ENCODE measurements at places on chromosomes 7 and 10. TPM values are rescaled to one million over a fixed set of nuclear protein-coding genes. Genes with fewer than 3 reads are reported as not detected.

DNA sequence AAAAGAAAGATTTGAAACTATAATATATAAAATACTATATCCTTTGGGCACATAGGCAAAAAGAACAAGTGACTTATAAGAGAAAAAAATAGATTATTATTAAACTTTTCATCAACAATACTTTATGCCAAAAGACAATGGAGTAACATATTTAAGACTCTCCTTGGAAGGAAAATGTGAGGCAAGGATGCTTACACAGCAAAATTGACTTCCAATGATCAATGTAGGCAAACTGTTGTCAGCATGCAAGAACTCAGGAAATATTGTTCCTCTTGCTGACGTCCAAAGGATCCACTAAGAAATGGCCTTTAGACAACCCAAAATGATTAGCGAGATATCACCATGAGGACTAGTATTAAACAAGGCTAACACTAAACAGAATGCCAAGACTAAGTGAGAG, 22.9 kb upstream of the LMOD2 start:
- DNase-seq = no peak

DNA sequence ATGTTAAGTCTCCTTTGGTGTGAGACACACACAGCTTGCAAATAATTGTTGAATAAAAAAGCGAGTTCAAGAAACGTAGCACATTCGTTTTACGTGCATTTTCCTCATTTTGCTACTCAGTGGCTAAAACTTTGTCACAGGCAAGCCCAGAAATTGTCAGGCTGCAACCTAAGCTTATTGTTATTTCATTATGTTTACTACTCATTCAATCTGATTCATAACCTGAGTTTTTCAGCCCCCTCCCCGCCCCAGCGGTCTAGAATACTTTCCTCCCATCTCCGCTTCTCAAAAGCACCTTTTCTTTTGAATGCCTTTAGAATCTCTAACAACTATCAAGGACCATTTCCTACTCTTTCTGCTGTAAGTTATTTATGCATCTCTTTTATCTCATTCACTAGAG, 1.1 kb downstream of the FAM133B start:
- DNase-seq = no peak

DNA sequence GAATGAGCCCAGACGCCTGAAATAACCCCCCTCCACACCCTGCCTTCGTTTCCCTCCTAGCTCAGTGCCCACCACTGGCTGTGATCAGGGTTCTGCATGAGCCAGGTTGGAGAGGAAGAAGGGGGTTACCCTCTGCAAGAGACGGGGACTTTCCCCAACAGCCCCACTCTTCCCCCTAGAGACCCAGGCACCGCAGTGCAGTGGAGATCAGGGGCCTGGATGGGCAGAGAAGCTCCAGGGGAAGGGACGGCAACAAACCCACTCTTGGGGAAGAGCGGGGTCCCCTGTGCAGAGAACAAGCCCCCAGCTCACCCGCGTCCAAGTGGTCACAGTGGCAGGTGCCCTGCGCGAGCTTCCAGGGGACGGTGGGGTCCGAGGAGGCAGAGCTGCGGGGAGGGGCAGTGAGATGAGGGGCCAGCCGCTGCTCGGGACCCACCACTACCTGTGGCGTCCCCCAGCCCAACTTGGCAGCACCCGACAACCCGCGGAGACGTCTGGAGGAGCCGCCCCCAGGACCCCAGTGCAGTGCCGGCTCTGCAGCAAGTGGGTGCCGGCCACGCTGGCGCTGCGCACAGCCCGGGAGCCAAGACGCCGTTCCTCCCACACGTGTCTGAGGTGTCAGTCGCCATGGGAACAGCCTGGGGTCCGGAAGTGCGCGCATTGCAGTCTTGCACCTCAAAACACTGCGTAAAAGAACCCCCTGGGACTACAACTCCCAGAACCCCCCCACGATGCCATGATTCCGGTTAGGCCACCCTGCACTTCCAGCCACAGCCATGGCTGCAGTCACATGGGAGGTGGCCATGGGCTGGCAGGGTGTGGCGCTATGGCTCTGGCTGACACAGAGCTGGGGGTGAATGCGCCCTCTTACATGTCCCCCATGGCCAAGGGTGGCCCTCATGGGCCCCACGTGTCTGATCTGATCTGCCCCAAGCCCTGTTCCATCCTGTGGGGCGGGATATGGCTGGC, 45.8 kb upstream of the WIPI2 start:
- no peak for DNase-seq

DNA sequence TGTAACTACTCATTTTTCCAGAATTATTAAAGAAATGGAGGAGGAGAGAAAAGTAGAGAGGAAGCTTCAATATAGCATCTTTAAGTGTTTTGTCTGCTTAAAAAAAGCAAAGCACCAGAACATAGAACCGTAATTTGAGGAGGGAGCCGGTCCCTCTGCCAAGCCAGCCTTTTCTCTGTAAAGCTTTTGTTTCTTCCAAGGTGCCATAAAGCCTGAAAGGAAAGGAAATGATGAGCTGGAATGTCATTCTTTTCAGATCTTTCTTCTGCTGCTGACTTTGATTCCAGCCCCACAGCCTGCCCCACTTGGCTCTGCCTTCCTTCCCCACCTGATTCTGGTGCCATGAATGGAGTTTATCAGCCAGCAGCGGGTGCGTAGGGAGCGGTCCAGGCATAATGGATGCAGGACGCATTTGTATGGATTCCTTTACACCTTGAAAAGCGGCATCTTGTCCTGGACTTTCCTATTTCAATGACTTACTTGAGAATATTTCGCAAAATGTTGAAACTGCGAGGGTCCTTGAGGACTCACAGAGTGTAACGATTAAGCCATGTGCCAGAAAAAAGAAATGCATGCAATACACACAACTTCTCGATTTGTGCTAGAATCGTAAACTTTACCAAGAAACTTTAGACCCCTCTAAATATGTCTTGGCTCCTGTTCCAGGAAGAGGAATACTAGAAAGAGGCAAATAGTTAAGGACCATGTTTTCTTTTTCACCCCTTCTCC, 569.5 kb upstream of the MGMT start:
- no peak for DNase-seq

DNA sequence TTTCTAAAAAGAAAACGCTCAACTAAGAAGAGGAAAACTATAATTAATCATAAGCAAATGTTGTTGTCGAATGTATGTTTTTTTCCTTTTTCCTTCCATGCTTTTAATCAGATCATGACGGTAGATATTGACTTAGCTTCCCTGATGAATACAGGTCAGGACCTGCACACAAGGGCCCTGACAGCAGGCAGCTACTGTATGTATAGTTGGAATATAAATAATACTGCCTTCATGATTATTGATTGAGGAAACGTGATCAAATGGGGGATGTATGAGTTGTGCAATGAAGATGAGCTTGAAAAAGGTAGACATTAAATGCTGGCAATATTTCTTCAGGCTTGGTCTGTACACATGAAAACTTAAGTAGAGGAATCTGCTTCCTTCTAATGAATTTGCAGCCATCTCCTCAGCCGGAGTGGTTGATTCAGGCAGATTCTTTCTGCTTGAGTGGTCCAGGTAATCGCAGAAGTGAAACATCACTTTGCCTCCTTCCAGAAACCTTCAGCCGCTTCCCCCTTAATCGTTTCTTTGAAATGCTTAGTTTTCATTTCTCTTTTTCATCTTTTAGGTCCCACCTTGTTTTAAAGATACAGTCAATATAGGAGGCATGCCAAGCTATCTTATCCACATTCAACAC, 656.5 kb downstream of the SDK1 start:
- DNase-seq = no peak

- no peak for DNase-seq
Measured at GRCh38 chr10:26773633-26774032, 76.1 kb downstream of the PDSS1 start.

DNA sequence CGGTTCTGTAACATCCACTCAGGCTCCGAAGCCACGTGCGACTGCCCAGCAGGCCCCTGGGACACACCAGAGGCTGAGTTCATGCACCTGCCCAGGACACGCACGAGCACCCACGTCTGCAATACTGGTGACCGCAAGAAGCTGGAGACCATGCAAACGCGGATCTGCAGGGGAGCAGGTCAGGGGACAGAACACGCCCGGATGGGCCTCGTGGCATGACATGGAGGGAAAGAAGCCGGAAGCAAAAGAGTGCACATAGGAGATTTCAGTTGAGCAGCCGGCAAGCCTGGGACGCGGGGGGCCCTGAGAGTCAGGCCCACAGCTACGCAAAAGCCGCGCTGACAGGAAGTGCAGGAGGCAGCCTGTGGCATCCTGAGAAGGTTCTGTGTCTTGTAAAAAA, 73.7 kb downstream of the FOXL3 start:
- DNase-seq = peak; percentile 50

- no peak for DNase-seq
Measured at GRCh38 chr10:21832821-21833130, 170.8 kb downstream of the DNAJC1 start.

Gene NRAP
- total RNA-seq = 0.09 TPM

Gene EMX2
- not detected for total RNA-seq

Gene ACSM6
- not detected for total RNA-seq
